Right lung (tissue), 10 donors: ENCODE measurements at places on chromosomes 13 and 19.
A peak's percentile ranks its signal among the peaks of the same experiment; 100 is the strongest.

DNA sequence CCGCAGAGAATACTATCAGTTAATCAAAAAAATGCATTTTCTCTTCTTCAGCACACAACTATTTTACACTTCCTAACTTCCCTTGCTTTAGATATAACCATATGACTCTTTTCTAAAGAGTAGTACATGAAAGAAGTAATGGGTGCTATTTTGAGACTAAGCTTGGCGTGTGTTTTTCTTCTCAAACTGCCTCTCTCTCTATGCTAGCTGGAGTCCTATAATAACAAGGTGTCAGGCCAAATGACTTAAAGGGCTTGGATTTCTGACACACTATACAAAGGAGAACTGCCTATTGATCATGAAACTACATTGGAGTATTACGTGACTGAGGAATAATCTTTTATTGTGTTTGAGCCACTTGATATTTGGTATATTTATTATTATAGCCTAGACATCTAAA is 1330.1 kb upstream of the SPRY2 start:
- DNase-seq = no peak

DNA sequence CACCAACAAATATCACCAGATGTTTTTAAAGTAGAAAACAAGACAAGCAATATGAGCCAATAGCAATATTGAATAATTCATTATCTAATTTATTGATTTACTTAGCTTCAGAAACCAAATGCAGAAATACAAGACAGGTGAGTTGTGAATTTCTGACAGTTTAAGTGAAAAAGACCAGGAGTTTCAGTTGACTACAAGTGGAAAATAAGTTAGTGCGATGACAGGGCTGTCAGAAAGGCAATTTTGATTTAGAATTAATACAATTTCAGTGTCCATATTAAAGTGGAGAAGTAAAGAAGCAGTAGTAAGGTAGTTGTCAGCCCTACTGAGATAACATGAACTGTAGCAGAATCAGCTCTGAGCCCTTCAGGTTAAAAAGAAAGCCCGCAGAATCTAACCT is 1066.7 kb upstream of the ATXN8OS start:
- no peak for DNase-seq

DNA sequence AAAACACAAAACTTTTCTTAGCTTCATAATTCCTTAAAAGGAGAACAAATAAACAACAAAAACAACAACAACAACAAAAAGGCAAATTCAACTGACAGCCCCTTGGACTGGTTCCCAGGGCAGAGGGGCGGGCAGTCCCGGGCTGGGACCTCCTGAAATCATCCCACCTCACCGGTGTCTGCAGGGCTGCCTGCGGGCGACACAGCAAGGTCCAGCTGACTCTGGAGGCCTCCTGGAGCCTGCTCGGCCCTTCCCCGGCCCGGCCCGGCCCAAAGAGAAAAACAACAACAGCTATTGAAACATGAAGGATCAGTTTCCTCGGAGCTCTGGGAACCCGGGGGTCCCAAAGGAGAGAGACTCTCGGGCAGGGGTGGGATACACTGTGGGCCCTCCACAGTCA is 5.0 kb upstream of the ISYNA1 start:
- DNase-seq = no peak

GRCh38 chr13:60182907-60183306 is 19.2 kb upstream of the DIAPH3 start:
- no peak for DNase-seq

DNA sequence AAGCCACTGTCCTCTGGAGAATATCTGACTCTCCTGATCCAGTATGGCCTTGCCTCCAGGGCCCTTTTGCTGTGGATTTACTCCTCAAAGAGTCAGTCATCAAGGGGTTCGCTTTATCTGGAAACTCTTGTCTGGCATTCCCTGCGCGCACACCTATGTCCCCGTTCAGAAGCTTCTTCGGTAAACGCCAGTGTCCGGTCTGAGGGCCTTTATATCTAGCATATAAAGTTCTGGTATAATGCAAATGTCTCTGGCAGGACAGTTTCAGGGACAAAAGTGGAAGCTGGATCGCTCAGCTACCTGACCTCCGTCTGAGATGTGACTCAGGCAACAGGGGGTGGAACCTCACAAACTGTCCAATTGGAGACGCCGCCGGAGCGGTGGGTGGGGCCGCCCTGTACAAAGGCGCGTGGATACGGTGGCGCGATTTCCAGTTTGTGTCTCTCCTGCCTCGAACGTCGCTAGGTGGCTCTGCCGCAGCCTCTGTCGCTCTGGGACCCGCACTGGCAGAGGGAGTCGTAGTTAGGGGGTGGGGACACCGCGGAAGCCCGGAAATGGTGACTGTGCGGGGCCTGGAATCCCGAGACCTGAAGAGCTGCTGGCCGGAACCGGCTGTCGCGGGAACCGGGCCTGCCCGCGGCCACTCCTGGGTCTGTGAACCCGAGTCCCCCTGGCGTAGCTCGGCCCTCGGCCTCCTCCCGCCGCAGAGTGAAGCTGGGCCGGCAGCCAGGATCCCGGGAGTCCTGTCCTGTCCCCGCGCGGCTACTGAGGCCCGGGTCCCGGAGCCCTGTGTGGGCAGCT is 10.6 kb upstream of the ZNF709 start:
- DNase-seq = peak; percentile 92

- DNase-seq = no peak
These were observed 2.9 kb upstream of the PTOV1 start for GRCh38 chr19:49847731-49848696.

GRCh38 chr19:23509686-23510450 is 114.6 kb upstream of the ZNF91 start:
- no peak for DNase-seq

GRCh38 chr13:21688056-21688455 is 17.2 kb downstream of the FGF9 start:
- no peak for DNase-seq

DNA sequence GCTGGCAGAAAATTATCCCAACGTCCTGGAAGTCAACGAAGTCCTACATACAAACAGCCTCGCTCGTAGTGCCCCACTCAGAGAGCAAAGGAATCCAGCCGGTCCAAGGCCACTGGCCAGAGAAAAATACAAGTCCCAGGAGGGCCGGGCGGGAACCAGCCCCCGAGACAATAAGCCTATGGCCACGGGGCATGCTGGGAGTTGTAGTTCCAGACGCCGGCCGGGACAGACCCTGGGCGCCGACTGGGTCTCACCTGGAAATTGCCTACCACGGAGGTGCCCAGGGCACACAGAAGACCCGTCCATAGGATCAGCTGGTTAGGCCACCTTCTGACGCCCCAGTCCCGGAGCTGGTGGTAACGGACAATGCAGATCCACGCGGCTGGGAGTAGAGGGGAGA is 5.4 kb downstream of the TMEM150B start:
- DNase-seq = no peak

GRCh38 chr19:48367855-48368254 is 3.7 kb downstream of the SYNGR4 start:
- DNase-seq = no peak

- no peak for DNase-seq
These were observed 133.4 kb downstream of the NUFIP1 start for GRCh38 chr13:44855860-44856259.

GRCh38 chr19:16062789-16063188 is 13.5 kb upstream of the TPM4 start:
- DNase-seq = no peak

- no peak for DNase-seq
These were observed 38.0 kb upstream of the MRI1 start for GRCh38 chr19:13726323-13726722.

- no peak for DNase-seq
These were observed 8.7 kb upstream of the GGACT start for GRCh38 chr13:100597253-100597652.

DNA sequence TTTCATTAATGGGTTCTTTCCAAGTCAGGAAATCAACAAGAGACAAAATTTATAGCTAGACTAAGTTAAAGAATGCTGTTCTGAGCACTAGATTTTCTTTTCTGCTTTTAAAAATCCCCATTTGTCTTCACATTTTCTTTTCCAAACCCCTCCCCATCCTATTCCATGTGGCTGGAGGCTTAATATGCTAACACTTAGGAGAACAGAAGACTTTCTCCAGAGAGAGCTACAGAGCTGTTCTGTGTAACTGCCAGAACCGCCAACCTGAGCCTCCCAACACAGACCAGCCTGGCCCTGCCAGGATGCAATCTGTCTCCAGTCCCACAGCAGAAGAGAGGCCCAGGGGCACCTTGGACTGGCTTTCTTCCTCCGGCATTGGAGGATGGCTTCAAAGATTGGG is 264.1 kb downstream of the NDFIP2 start:
- DNase-seq = no peak

- no peak for DNase-seq
These were observed 2.1 kb downstream of the C19orf12 start for GRCh38 chr19:29712744-29713516.

DNA sequence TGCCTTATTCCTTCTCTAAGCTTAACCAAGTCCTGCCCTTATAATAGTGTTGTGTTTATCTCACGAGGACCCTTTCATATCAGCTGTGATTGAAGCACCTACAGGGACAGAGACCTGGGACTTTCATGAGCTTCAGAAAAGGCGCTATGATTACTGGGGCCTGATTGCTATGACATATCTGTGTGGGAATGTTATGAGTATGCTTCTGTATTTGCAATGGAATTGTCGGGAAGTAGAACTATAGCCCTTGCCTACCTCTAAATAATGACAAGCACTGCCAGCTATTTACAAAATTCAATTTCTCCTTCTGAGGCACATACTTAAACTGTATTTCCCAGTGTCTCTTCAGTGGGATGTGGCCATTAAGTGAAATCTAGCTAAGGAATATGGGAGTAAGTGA is 191.5 kb downstream of the LHFPL6 start:
- no peak for DNase-seq

DNA sequence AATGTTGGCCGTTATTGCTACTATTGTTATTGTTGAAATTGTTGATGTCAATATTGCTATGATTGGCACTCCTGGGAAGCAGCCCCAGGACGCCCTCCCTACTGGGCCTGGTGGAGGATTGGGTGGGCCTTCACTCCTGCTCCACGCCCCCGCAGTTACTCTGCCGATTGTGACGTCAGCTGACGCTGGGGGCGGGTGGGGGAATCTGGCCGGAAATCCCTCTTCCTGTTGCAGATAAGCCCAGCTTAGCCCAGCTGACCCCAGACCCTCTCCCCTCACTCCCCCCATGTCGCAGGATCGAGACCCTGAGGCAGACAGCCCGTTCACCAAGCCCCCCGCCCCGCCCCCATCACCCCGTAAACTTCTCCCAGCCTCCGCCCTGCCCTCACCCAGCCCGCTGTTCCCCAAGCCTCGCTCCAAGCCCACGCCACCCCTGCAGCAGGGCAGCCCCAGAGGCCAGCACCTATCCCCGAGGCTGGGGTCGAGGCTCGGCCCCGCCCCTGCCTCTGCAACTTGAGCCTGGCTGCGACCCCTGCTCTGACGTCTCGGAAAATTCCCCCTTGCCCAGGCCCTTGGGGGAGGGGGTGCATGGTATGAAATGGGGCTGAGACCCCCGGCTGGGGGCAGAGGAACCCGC is at the start of gene ETV2:
Gene ETV2, plus strand, starts transcription at position 231 of the 637 bp plus-strand sequence. CDS start 716 bp downstream, outside the sequence.
- peak; percentile 36 for DNase-seq

DNA sequence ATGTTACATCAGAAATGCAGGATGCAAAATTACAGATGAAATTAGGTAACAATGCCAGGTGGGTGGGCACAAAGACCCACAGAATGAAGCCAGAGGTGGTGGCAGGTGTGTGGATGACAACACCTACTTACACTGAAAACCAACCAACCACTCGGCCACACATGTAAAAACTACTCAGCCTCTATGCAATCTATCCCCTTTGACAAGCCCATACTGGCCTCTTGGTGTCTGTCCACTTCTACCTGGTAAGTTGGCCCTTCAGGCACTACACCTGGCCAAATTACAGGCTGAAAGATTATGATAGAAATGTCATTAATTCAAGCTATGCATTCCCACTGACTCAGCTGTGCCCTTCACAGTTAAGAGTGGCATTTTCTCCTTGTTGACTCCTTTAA is 50.0 kb downstream of the BRD4 start:
- no peak for DNase-seq
